ENCODE measurements at places on chromosomes 11 and 22.

DNA sequence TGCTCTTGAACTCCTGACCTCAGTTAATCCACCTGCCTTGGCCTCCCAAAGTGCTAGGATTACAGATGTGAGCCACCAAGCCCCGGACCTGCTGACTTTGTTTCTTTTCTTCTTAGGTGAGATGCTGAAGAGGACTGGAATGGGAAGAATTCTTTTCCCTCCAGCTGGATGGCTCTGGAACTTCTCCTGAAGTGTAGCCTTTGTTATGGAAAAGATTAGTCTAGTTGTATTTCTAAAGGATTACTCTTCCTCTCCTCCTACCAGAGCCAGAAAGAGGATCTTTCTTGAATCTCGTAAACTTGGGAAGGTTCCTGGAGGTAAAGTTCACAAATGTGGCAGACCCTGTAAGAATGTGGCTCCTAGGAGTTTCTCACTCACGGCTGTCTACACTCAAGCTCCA lies 95.4 kb upstream of the LARGE1 start:
- no peak for DNase-seq

GRCh38 chr22:26888887-26889286 lies 231.5 kb downstream of the MIAT start:
- no peak for DNase-seq

DNA sequence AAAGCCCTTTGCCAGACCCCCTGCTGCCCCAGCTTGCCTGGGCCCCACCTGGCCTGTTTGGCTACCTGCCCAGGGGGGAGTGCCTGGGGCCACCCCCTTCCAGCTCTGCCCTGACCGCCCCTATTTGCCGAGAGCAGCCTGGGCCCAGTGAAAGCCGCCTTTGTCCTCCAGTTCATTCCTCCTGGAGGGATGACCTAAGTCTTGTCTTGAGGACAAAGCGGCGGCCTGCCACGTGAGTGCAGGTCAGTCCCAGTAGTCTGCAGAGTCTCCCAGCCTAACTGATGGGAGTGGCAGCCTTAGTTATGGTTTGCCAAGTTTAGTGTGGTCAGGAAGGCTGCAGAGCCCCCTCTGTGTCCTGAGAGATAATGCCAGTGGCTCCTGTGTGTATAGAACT lies 115.9 kb upstream of the CRYBB3 start:
- no peak for DNase-seq

- peak; percentile 37 for DNase-seq
Observed at GRCh38 chr11:46529095-46529905, 64.5 kb downstream of the AMBRA1 start.

- no peak for DNase-seq
Observed at GRCh38 chr11:78954261-78954660, 379.6 kb upstream of the NARS2 start.

GRCh38 chr11:76371170-76371569 lies 9.8 kb downstream of the THAP12 start:
- no peak for DNase-seq

DNA sequence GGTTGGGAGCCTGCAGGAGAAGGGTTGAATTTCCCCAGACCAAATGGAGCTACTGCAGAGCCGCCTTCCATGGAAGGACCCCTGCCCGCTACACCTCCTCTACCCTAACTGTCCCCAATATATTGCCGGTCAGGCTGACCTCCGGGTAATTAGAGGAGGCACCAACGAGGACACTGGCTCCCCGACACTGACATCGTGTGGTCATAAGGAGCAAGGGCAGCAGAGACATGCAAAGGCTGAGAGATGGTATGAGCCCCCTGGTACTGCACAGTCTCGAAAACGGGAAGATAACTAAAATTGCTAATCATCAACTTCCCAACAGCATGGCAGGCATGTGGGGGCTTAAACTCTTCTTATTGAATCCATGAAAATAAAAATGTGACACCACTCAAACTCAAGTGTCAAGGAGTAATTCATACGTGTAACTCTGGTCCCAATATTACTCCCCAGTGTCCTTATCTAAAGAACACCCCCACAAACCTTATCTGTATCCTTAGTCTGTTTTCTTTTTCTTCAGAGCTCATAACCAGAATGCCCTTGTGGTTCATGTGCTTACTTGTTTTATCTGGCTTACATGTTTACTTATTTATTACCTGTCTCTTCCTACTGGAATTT lies 4.4 kb downstream of the CAVIN3 start:
- DNase-seq, result no peak

GRCh38 chr11:57228600-57228999 lies 8.4 kb downstream of the APLNR start:
- DNase-seq, result no peak

- no peak for DNase-seq
Observed at GRCh38 chr22:40519948-40520331, 116.6 kb downstream of the MRTFA start.

DNA sequence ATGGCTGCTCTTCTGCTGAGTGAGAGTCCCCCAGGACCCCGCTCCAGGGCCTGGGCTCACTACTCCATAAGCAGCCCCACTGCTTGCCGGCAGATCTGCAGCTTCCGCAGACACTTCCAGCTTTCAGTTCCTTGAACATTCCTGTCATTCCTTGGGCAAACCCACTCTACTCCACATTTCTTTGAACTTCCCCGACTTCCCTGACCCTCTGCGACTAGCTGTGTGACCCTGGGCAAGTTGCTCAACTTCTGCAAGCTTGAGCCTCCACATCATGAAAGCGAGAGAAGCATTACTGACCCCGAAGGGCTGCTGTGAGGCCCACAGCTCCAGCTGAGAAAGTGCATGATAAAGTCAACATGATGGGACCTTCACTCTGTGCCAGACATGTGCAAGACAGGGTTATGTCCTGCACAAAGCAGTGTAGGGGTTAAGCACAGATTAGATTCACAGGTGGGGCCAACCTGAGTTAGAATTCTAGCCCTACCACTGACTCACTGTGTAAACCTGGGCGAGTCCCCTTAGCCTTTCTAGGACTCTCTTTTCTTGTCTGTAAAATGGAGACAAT lies 51.8 kb downstream of the THAP12 start:
- DNase-seq, result no peak

- no peak for DNase-seq
Observed at GRCh38 chr11:12200279-12200990, 90.0 kb downstream of the MICAL2 start.

GRCh38 chr11:44559207-44559939 lies 6.1 kb upstream of the CD82 start:
- no peak for DNase-seq

GRCh38 chr22:43844560-43845545 lies 17.5 kb downstream of the SULT4A1 start:
- DNase-seq, result no peak

DNA sequence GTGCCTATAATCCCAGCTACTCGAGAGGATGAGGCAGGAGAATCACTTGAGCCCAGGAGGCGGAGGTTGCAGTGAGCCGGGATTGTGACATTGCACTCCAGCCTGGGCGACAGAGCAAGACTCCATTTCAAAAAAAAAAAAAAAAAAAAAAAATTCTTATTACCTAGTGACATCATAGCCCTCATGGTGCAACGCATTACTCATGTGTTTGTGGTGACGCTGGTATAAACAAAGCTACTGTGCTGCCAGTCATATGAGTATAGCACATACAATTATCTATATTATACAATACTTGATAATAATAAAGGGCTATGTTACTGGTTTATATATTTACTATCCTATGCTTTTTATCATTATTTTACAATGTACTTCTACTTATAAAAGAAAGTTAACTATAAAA lies 41.2 kb downstream of the OR2AT4 start:
- DNase-seq, result no peak

DNA sequence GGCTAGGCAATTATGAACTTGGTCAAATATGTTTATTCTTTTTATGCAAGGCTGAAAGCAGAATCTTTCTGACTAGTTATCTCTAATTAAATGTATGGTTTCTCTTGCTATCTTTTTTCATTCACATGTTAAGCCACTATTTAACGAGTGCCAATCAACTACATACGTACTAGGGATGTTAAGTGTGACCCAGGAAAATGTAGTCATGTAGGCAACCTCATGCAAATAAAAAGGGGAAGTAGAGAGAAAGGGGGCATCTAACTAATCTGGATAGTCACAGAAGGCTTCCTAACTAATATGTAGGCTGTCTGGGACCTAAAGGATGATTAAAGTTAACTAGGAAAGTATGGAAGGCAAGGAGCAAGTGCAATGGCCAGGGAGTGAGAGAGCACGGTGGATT lies 23.5 kb downstream of the TBRG1 start:
- DNase-seq, result no peak

- no peak for DNase-seq
Observed at GRCh38 chr11:60935676-60936442, 11.6 kb downstream of the TMEM132A start.

DNA sequence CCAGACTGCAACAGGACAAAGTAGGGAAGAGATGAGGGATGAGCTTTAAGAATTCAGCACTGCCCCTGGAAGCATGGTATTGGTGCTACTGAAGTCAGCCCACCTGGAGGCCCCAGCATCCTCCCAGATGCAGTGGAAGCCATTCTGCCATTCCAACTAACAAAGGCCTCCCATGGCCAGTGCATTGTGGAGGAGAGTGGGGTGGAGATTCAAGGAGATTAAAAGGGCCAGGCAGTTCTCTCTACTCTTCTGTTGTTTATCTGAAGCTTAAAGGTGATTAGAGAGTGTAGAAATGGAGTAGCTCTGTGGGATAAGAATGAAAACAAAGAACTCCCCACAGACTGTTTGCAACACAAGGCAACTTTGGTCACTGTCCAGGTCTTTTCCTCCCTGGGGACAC lies 24.1 kb upstream of the TSKU start:
- DNase-seq, result no peak

DNA sequence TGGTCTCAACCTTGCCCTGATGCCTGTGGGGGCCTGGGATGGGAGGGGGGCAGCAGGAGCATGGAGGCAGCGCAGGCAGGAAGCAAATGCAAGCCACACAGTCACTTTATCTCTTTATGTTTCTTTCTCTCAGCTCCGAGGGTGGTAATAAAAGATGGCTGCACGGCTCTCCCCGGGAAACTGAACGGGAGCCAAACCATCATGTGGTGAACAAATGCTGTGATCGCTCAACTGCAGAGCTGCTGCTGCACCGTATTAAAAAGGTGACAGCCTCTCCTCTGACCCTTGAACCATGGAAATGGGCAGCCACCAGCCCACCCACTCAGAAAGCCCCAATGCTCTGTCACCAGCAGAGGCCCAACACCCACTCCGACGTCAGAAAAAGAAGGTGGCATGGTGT lies 110.0 kb downstream of the TIMP3 start:
- DNase-seq, result no peak

GRCh38 chr22:46537225-46537945 lies at the start of gene CELSR1:
Gene CELSR1 (minus strand): TSS chr22:46537620. CDS start chr22:46537170, 450 bp downstream.
- no peak for DNase-seq

- no peak for DNase-seq
Observed at GRCh38 chr11:77136784-77137420, 8.9 kb downstream of the MYO7A start.

- DNase-seq, result no peak
Observed at GRCh38 chr22:27164781-27165503, 507.6 kb downstream of the MIAT start.

DNA sequence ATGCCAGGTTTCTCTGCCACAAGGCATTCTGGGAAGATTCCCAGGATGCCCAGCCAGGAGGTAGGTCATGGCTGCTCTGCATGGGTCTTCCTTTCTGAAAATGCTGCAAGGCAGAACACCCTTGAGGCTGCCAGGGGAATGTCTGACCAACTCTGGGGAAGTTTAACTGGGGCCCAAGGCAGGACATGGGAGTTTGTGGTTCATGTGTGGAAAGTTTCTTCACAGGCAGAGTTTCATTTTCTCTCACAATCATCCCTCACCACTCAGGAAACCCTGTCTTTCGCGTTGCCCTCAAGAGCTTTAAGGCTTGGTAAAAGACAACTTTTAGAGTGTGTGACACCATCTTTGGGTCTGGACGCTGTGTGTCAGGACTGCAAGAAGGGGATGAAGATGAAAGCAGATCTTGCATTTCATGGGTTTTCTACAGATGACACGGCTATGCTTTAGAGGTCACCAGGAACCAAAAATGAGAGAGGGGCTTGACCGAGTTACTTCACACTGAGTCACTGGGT lies 133.5 kb downstream of the CD44 start:
- no peak for DNase-seq

DNA sequence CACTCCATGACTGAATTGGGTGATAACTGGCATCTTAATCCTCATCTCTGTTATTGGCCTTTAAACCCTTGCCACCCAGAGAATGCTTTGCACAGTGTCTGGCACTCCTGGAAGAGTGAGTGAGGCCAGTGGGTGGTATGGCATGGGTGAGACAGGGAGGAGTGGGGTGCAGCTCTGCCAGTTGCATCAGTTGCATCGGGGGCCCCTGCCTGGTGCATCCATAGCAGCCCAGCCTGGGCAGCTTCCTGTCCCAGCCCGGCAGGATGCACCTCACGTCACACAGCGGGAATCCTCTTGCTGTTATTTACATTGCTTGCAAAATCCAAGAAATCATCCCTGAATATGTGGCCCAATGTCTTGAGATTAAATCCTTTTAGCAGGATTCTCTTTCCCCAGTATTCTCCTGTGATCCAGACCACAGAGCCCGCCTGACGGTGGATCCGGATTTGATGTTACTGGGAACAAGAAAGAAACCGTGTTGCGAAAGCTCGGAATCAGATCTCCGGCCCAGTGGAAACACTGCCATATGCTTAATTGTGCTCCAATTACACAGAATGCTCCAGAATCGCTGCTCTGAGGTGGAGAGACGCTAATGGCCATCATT lies 37.6 kb upstream of the MN1 start:
- no peak for DNase-seq

- no peak for DNase-seq
Observed at GRCh38 chr11:38005597-38005996, 1407.6 kb upstream of the RAG2 start.

GRCh38 chr11:86931548-86932258 lies 23.5 kb downstream of the FZD4 start:
- no peak for DNase-seq

DNA sequence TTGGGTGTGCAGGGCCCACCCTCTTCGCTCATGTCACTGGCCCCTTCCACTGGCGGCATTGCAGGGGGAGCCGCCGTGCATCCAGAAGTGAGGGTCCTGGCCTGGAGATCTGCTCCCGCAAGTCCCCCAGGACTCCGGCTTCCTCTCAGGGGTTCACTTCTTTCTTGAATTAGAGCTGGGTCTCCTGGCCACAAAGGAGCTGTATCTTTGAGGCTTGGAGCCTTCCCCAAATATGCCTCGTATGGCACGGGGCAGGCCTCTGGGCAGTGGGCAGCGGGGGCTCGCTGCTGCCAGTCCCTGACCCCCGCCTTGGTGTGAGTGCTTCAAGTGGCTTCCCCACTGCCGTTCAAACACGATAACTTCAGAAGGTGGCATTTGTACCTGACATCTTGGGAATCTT lies 7.4 kb upstream of the IFITM3 start:
- DNase-seq, result no peak

DNA sequence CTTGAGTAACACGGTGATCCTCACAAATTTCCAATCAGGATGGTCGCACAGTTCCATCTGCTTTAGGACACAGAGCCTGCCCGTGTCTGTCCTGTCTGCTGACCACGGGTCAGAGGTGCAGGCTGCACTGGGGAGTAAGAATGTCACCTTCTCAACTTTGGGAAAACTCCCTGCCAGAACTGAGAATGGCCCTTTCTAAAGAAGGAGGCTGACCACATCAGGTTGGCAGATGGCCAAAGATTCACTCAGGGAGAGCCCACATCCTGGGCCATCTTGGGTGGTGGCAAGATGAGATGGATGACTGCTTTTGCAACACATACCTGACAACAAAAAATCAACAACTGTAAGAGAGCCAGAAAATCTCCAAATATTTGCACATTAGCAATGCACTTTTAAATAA lies 101.9 kb downstream of the IGLL1 start:
- DNase-seq, result no peak
